ENCODE measurements at places on chromosomes 3 and 15.
A peak's percentile ranks its signal among the peaks of the same experiment; 100 is the strongest.

- DNase-seq, result no peak
Measured at GRCh38 chr15:27796405-27797320, 302.5 kb downstream of the OCA2 start.

- DNase-seq, result no peak
Measured at GRCh38 chr15:55914446-55914845, 79.0 kb downstream of the NEDD4 start.

GRCh38 chr3:127655641-127656040 is 17.1 kb upstream of the ABTB1 start:
- no peak for DNase-seq

- no peak for DNase-seq
Measured at GRCh38 chr3:143783851-143784370, 64.4 kb downstream of the SLC9A9 start.

- no peak for DNase-seq
Measured at GRCh38 chr3:174334111-174334510, 525.0 kb upstream of the NAALADL2 start.

DNA sequence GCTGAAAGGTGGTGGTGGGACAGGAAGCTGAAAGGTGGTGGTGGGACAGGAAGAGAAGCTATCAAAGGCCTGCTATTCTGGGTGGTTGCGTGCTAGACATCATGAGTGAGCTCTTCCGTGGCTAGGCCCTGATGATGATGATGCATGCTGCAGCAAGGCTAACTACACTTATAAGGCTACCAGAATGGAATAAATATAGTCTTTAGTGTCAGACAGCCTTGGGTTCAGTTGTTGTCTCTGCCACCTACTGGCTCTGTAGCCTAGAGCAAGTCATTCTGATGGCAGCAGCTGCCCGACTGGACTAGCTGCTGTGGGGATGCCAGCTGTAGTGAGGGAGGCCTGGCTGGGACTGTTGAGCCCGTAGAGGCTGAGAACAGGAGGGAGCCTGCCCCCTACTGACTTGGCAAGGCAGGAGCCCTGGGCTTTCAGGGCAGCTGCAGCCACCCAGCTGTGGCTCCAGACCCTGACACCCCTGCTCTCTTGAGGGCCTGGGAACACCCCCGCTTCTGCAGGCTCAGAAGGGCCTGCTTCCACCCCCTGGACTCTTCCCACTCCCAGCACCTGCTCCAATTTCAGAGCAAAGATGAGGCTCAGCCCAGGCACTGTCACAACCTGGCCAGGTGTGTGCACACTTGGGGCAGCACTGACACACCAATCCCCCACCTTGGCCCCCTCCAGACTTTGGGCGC is 21.4 kb upstream of the ZBED2 start:
- DNase-seq, result peak; percentile 45

DNA sequence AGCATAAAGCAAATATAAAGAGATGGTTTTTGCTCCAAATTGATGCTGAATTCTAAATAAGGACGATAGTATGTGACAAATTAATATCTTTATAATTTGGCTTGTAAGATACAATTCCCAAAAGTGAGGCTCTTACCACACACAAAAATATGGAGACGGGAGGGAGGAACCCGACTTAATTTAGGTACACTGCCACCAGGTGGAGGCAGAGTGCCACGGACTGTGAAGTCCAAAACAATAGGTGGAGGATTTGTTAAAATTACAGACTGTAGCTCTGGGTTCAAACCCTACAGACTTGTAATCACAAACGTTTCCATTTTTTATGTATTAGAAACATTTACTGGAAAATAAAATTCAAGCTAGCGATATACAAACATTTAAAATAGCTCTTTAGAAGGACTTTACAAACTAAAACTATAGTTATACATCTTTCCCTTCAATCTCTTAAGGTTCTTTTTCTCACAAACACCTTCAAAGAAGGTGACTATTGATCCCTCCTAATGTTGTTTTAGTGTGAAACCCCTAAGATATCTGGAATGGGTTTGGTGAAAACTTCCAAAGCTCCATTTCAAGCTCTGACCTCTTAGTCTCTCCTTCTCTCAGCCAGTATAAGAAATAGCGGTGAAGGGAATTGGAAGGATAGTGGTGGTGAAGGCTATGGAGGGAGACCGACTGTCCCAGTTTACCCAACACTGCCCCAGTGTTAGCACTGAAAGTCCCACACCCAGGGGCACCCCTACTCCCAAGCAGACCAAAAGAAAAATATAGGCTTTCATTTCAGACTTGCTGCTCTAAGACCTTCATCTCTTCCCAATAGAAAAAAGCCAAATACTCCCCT is 89.7 kb downstream of the AQP9 start:
- DNase-seq, result peak; percentile 39

DNA sequence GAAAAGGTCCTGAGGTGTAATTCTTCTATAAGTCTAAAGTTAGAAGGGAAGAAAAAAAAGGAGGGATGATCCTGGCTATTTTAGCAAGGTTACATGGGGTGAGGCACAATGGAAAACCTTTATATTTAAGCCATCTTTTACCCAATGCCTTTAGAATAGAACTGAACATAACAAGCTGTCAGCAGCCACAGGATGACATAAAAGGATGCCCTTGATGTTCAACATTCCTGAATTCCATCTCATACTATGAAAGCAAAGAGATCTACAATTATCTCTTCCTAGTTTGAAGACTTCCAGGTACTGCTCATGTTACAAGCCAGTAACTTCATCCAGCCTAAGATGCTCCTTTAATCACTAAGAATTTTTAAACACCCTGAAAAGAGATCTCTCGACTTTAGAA is 26.9 kb downstream of the NEK10 start:
- DNase-seq, result no peak

- no peak for DNase-seq
Measured at GRCh38 chr3:6994081-6994668, 133.3 kb downstream of the GRM7 start.

DNA sequence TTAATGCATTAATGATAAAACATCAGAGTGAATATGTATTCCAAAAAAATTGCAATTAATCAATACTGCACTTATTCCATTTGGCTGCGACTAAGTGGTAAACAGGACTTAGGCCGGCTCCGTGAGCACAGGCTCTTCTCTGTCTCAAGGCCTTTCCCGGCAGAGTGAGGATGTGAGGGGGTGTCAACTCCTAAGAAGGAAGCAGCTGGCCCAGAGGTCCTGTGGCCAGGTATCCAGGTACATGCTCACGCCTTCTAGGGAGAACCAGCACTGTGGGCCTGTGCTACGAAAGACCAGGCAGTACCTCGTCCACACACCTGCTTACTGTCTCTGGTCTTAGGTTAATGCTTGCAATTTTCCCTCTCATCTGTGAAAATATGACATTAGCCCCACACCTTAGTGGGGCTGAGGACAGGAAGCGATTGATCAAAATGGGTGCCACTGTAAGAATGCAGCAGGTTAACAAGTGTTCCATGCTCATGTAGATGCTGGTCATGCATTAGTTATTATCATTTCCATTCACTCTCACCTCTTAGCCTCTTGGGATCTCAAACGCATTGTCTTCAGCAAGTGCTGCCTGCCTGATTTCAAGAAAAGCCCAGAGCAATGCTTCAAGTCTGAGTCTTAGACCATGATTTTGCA is 175.3 kb downstream of the ABHD5 start:
- no peak for DNase-seq

- no peak for DNase-seq
Measured at GRCh38 chr15:34514251-34514670, 69.2 kb downstream of the GOLGA8B start.

DNA sequence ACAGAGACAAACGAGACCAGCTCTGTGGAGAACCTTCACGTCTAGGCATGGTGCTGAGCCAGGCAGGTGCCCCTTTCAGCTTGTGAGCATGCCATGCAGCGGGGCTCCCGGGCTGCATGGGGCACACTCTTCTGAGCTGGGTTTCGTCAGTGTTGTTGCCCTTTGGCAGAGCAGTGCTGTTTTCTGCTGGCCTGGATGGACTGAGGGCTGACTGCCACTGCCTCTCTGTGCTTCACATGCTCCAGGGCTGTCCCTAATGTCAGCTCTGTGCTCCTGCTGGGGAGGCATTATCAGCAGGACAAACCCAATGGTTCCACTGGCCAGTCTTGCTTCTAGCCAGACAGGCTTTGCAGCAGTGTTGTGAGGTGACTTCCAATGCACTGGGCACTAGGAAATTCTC is 9.5 kb downstream of the GASK1A start:
- no peak for DNase-seq

- DNase-seq, result no peak
Measured at GRCh38 chr15:80861731-80862170, 82.6 kb downstream of the CEMIP start.

GRCh38 chr3:51799879-51800749 is 21.1 kb upstream of the IQCF6 start:
- DNase-seq, result no peak

- no peak for DNase-seq
Measured at GRCh38 chr3:167067787-167068161, 312.3 kb downstream of the ZBBX start.

DNA sequence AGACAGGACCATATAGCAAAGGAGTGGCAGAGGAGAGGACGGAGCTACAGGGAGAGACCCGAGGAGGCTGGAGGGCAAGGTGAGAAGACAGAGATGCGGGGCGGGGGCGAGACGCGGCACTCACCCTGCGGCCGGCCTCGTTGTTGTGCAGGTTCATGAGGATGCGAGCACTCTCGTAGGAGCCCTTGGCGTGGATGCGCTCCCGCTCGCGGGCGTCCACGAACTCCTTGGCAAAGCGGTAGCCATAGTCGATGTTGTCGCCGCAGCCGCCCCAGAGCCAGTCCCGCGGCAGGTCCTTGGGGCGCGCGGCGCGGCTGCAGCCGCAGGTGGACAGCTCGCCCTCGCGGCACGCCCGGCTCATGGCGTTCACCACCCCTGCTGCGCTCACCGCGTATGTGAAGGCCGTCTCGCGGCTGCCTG is 12.9 kb downstream of the WNT5A start:
- no peak for DNase-seq

- no peak for DNase-seq
Measured at GRCh38 chr15:81897057-81897677, 148.7 kb downstream of the MEX3B start.

GRCh38 chr3:193546129-193546528 is 8.6 kb downstream of the ATP13A4 start:
- DNase-seq, result no peak

DNA sequence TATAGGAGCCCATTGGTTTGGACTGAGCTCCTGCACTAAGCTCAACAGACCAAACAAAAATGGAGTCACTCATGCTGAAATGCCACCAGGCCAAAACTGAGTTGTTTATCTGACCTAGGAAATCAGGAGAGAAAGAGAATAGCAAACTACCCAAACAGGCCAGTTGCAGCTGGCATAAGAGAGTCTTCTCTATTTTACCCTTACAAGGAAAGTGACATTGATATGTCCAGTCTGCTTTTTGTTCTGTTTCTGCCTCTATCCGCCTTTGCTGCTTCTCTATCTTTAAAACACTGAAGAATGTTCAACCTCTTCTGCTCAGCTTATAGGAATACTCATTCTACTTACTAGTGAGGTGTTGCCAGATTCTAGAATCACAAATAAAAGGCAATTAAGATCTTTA is 95.1 kb downstream of the ATP1B3 start:
- no peak for DNase-seq

DNA sequence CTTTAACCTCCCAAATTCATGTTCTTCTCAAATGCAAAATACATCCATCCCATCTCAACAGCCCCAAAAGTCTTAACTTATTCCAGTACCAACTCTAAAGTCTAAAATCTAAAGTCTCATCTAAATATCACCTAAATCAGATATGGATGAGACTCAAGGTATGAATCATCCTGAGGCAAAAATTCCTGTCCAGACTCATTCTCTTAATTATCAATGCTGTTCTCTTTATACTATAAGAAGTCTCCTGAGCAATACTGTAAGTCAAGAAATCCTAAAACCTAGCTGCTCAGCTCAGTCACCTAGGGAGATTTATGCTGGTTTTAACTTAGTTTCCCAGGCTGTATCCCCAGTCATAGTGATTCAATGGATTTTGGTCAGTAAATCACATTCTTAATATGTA is 11.1 kb downstream of the RAD18 start:
- no peak for DNase-seq

DNA sequence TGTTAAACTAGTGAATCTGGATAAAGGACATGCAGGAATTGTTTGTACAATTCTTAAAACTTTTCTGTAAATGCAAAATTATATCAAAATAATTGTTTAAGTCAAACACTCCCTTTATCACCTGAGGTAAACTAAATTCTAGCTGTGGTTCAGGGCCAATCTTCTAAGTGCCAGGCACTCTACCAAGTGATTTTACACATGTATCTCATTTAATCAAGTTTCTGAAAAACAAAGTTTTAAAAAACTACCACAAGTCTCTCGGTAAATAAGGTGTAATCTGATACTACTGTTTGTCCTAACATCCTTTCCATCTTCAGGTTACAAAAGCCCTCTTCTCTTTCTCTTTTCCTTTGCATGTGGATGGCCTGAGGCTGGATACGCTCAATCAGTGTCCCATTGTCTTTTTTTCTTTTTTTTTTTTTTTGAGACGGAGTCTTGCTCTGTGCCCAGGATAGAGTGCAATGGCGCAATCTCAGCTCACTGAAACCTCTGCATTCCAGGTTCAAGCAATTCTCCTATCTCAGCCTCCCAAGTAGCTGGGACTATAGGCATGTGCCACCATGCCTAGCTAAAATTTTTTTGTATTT is 19.3 kb downstream of the IFT80 start:
- no peak for DNase-seq

- DNase-seq, result no peak
Measured at GRCh38 chr15:67832897-67833709, 6.7 kb downstream of the RNU6-1 start.

GRCh38 chr15:37698679-37699078 is 235.8 kb upstream of the TMCO5A start:
- no peak for DNase-seq

DNA sequence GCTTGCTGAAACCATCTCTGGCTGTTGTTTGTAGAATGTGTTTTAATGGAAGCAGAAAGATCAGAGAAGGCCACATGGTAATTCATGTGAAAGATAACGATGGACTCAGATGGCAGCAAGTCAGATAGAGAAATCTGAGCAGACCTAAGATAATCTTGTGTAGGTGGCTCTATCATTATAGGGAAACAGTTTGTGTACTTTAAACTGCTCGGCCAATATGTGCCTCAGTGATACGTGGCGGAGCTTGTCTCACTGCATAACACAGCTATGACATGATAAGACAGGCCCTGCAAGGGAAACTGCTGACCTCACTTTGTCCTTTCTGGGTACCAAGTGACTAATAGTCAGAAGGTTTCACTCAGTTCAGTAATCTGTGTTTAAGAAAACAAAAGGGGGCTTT is 51.0 kb downstream of the MME start:
- no peak for DNase-seq

GRCh38 chr15:73120269-73120668 is 68.0 kb downstream of the NEO1 start:
- DNase-seq, result no peak

DNA sequence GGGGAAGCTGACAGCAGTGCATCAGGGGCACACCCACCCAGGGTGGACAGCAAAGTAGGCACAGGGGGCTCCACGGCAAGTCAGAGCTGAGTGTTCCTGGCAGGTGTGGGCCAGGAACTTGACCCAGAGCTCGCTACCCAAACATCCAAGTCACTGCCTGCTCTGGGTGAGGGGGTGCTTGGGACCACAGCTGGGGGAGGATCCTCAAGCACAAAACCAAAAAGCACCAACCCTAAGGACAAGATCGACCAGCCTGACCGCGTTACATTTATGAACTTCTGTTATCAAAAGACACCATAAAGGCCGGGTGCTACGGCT is 101.2 kb downstream of the CHSY1 start:
- DNase-seq, result no peak

- no peak for DNase-seq
Measured at GRCh38 chr3:170482199-170482598, 63.5 kb downstream of the CLDN11 start.

All from activated T-helper 1 cell treated with anti-CD3 and anti-CD28 coated beads, Interleukin-2, amount 50 U/mL, for 16 hours (primary cell).